ENCODE measurements at places on chromosomes 3 and 15.

DNA sequence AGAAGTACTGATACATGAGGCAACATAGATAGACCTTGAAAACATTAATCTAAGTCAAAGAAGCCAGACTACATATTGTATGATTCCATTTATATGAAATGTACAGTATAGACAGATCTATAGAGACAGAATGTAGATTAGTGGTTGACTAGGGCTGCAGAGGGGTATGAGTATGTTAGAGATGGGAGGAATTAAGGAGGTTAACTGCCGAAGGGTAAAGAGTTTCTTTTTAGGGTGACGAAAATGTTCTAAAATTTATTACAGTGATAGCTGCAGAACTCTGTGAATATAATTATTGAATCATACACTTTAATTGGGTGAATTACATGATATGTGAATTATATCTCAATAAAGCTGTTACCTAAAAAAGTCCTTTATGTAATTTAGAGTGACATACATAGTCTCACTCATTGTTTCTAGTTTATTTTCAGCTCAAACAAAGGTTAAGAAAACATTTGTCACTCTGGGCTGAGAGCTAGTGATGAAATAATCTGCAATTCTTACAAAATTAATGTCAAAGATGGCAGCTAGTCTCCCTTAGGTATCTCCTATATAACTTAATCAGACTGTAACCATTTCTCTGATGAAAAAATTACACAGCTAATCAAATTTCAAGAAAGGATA, 61.4 kb downstream of the DENND4A start:
- no peak for DNase-seq

DNA sequence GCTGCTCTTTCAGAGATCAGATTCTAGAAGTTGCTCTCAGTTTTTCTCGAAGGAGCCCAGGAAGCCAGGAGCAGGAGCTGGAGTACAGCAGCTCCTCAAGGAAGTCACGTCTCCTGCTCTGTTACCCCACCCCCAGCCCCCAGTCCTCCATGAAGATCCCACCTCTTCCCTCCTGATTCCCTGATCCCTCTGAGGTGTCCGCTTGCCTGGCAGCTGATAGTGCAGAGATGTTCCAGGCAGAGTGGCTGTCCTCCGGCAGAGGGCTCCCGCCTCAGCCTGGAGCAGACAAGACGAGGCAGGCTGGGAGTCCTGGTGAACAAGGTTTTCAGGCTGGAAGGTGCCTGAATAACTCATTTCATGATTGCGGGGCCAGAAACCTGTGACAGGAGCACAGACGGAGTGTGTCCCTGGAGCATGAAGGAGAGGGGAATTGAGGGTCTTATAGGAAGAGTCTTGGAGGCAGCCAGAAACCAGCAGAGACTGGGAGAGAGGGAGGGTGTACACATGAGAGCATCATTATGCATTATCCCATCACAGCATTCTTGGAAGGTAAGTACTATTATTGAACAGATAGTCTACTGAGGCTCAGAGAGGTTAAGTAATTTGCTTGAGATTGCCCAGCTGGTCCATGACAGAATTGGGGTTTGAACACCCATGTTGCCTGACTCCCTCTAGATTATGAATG, 1.2 kb downstream of the HRH1 start:
- DNase-seq, result peak; percentile 34

DNA sequence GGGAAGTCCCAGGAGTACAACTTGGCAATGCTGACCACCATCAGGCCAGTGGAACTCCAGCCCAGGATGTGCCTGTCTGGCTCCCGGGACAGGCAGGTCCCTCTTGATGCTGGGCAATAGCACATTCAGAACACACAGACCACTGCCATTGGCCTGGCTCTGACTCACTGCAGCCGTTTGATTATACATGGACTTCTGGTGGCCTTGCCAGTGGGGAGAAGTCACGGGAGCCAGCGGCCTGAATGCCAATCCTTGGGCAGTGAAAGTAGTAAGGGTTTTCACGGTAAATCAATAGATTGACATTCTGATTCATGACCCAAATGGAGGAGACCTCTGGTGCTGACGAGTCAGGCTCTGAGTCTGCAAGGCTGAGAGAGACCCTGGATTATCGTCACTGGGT, 12.5 kb upstream of the PROK2 start:
- DNase-seq, result no peak

DNA sequence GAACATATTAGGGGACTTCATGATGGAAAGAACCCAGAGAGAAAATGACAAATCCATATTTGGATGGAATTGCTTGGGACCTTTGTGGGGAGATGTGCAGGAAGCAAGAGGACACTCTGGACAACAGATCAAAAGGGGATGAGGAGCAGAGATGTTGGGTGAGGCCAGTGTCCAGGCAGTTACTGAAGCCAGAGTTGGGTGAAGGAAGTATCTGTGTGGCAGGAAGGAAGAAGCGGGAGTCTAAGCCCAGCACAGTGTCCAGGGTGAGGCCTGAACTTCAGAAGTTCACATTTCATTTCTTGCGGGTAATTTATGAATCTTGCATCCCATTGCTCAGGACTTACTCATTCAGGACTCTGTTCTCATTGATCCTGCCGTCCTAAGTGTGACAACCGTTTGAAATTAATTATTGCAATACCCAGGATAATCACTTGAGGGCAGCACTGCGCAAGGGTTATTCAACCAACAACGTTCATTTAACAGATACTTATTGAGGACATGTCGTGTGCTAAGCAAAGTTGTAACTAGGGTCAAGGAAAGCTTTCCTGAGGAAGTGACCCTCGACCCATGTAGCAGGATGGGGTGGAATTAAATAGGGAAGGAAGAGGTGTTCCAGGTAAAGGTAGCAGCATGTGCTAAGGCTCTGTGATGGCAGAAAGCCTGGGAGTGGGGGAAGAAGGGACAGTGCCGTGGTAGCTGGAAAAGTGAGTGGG, 61.3 kb upstream of the CMTM8 start:
- DNase-seq, result no peak

GRCh38 chr3:66425576-66426114, 75.2 kb downstream of the LRIG1 start:
- no peak for DNase-seq

DNA sequence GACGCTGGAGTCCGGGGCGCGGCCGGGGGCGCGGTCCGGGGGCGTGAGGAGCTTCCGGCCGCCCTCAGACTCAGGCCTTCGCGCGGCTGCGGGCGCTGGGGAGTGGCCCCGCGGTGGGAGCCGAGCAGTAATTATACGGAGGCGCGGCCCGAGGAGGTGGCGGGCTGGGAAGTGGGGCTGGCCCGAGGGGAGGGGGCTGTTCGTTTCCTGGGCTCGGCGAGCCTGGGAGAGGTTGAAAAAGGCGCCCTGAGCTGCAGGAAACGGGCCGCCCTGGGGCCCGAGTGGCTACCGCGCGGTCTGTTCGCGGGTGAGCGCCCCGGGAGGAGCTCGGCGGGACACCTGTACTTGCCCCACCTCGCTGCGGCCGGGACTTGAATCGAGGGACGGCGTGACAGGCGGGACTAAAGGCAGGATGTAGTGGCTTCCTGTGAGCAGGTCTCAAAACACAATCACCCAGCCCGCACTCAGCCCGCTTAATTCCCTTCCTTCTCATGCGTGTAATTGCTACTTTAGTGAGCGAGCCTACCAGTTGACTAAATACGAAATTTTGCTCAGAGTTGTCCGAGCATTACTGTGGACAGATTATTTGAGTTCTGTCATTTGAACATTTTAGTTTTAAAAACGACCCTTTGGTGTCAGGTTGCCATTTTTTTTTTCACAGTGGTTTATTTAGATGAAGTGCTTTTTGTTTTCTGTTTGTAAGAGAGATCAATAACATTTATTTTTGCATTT, 860 bp downstream of the RASA2 start:
- DNase-seq, result no peak

- no peak for DNase-seq
Observed at GRCh38 chr3:39387411-39387975, 4.3 kb downstream of the SLC25A38 start.

DNA sequence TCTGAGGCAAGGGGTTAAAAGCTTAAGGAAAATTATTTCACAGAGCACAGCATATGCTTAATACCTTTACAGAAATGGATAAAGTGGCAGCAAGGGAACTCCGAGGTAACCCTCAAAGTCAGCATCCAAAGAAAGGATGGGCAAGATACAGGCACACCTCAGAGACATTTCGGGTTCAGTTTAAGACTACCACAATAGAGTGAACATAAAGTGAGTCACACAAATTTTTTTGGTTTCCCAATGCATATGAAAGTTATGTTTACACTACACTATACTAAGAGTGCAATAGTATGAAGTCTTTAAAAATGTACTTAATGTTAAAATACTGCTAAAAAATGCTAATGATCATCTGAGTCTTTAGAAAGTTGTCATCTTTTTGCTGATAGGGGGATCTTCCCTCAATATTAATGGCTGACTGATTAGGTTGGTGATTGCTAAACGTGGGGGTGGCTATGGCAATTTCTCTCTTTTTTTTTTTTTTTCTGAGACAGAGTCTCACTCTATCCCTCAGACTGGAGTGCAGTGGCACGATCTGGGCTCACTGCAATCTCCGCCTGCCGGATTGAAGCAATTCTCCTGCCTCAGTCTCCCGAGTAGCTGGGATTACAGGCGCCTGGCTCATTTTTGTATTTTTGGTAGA, 10.0 kb downstream of the UBR1 start:
- DNase-seq, result no peak

DNA sequence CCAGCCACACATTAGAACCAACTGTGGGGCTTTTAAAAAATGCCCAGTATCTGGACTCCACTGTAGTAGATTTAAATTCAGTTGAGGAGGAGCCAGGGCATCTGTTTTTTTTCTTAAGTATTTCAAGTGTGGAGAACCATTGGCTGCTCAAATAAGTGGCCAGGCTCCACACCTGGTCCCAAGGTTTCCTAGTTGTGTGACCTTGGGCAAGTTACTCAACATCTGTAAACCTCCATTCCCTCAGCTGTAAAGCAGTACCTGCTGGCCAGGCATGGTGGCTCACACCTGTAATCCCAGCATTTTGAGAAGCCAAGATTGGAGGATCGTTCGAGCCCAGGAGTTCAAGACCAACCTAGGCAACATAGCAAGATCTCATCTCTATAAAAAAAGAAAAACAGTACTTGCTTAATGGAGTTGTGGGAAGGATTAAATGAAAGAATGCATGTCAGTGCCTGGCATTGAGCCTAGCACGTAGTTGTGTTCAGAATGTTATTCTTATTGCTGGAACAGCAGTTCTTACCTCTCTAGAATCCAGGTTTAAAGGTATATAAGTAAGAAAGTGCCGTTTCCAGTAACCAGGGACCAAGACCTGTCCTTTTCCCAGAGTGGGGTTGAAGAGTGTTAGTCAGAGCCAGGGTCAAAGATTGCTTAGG, 2.0 kb downstream of the PPP1R14D start:
- no peak for DNase-seq

GRCh38 chr3:13419505-13420044, 547 bp downstream of the NUP210 start:
- DNase-seq, result no peak

DNA sequence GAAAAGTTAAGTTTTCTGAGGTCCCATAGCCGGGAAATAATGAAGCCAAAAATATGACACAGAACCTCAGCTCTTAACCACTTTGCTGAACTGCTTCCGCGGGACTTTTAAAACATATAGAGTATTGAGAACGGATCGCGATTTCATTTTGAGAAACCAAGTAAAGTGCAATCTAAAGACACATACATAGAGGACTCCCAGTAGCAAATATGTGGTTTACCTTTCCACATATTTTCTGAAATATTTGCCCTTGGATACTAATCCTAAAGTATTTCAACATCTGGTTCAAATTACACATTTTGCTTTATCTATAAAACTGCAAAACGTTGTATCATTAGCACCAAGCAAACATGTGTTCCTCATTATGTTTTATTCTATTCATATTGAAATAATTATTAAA, 776.5 kb downstream of the ROBO2 start:
- DNase-seq, result no peak

- no peak for DNase-seq
Observed at GRCh38 chr15:69158843-69159240, 1.6 kb upstream of the GLCE start.

GRCh38 chr3:67048715-67049074, 50.6 kb downstream of the KBTBD8 start:
- no peak for DNase-seq

DNA sequence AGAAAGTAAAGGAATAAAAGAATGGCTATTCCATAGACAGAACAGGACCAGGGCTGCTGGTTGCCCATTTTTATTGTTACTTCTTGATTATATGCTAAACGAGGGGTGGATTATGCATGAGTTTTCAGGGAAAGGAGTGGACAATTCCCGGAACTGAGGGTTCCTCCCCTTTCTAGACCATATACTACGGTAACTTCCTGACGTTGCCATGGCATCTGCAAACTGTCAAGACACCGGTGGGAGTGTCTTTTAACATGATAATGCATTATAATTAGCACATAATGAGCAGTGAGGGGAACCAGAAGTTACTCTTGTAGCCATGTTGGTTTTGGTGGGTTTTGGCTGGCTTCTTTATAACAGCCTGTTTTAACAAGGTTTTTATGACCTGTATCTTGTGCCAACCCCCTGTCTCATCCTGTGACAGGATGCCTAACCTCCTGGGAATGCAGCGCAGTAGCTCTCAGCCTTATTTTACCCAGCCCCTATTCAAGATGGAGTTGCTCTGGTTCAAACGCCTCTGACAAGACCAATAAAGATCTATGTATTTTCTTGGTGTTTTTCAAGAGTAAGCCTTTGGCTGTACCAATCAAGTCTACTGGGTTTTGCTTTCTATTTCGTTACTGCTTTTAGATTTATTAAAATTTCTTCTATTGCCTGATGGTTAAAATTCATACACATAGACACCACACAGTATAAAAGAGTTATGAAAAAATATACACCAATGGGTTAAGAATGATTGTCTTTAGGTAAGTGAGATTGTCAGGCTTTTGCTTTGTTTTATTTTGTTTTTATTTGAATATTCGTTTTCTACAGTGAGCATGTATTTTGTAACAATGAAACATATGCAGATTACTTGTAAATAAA, 37.4 kb upstream of the CTDSPL start:
- no peak for DNase-seq

DNA sequence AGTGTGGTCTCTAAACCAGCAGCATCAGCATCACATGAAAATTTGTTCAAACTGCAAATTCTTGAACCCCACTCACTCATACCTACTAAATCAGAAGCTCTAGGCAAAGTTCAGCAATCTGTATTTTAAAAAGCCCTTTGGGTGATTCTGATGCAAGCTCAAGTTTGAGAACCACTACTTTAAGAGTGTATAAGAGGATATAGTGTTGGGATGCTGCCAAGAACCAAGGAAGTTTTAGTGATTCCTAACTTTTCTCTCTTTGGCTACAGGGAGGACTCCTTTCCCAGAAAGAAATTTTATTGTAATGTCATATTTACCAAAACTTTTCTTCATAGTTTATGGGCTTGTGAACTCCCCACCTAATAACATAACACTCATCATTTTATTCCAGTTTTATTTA, 422.2 kb downstream of the TBC1D5 start:
- no peak for DNase-seq

- DNase-seq, result no peak
Observed at GRCh38 chr15:50341616-50342136, 13.3 kb downstream of the GABPB1 start.
